ENCODE measurements at places on chromosomes 2 and 18. TPM values are rescaled to one million over a fixed set of nuclear protein-coding genes. Genes with fewer than 3 reads are reported as not detected.

Gene RMND5A
- 69.2 TPM for total RNA-seq

Gene ZC3H6
- total RNA-seq, result 12.8 TPM

Gene CLEC4F
- not detected for total RNA-seq

Gene VWC2L
- 0.35 TPM for total RNA-seq

Gene MBD2
- total RNA-seq, result 27.5 TPM

Gene SLC40A1
- 104 TPM for total RNA-seq

Gene GBX2
- 0.35 TPM for total RNA-seq

Gene SANBR
- total RNA-seq, result 13.1 TPM

Gene AQP4
- 0.93 TPM for total RNA-seq
